ENCODE measurements at places on chromosomes 3 and 15.

- no peak for DNase-seq
These were observed 108.6 kb downstream of the RPLP1 start for GRCh38 chr15:69561071-69561784.

- DNase-seq = no peak
These were observed 42.1 kb downstream of the PPCDC start for GRCh38 chr15:75065467-75065850.

GRCh38 chr3:46725621-46726314, 8.1 kb upstream of the PRSS50 start:
- no peak for DNase-seq

DNA sequence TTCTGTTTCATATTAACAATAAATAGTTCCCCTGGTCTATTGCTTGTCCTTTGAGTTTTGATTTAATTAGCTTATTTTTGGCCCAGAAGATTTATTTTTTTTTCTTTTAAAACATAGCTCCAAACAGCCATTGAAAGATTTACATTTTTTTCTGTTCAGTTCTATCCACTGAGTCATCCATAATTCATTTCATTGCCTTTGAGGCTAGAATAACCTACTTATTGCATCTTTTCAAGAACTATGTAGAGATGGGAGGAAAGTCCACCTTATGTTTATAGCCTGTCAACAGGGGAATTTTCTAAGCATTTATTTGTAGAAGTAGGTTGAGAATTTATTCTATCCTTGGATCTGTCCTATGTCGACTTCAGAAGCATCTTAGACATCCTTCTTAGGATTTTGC, 53.4 kb upstream of the CHD2 start:
- DNase-seq = no peak

DNA sequence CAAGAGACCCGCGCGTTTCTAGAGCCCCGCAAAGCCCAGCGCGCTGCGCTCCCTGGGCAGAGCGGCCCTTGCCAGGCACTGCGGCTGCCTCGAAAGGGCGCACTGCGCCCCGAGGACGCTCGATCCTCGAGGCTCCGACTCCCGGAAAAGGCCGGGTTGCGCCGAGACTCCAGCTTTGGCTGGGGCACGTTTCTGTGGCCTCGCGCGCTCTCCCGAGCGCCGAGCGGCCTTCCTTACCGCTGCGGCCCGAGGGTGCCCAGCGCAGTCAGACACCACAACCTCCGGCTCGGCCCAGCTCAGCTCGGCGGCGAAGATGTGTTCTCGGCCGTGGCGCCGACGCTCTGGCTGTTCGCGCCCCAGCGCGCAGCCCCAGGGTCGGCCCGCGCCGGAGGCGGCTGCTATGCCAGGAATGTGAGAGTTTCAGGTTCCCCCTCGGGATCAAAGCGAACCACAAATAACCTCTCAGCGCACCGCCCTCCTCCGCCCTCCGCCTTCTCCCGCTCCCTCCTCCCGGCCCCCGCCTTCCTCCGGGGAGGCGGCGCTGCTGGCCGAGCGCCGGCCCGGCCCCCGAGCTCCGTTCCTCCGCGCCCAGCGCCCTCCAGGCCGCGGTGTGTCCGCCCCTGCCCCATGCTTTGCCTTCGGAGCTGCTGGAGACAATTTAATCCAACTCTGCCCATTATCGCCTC, at the start of gene AMOTL2:
Gene AMOTL2, minus strand, starts transcription at position 343 of the 686 bp plus-strand sequence. CDS start 3,014 bp downstream, outside the sequence.
- no peak for DNase-seq

DNA sequence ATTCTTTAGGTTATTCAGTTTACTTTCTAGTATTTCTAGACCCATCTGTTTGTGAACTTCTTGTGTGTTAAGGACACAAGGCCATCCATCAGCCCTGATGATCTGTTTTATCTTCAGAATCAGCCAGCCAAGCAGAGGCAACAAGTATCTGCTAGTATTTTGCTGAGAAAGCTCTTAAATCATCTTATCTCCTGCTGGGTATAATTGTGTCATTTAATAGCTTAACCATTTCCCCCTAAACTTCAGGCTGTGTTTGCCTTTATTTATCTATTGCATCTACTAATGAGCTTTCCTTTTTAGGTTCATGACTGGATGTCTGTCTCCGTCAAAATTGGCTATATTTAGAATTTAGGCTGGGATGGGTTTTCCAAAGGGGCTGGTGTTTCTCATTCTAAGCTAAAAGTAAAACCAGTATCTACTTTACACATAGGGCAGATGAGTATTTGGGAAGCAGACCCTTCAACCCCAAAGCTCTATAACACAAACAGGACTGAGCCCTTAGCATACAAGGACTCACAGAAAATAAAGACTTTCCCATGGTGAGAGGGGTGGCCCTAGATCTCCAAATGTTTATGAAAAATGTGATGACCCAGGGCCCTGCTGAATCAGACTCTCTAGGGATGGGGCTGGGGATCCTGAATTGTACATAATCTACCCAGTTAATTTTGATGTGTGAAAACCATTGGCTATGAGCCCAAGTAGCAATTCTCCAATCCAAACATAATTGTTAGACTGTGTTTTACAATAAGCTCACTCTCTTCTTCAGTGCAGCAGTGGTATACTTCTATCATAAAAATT, 65.3 kb upstream of the PSMD6 start:
- DNase-seq = no peak

Data from activated naive CD4-positive, alpha-beta T cell (primary cell).